Putamen (tissue), 1 donor: ENCODE measurements at places on chromosomes 12 and 14.

DNA sequence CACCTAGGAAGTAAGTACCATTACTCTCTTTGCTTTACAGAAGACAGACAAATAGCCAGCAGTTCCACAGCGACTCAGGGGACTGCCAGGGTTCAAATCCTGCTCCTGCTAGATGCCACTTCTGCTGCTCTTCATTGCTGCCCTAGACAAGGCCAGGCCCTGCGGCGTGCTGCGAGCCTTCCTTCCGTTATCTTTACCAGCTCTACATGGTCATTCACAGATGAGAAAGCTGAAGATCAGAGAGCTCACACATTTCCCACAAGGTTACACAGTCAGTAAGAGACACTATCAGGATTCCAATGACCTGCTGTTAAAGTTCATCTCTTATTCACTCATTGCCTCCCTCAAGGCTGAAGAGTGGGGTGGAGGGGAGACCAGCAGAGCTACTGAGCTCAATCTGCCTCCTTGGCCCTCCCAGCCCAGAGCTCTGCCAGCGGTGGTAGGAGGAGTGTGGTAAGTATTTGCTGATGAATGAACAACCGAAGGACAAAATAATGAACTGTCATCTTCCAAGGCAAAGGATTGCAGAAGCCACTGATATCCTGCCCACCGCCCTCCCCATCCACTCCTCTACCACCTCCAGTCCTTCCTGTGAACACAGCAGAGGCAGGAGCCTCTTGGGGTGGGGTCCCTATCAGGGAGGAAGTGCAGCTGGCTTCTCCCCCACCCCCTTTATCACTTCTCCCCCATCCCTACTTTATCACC lies 14.6 kb upstream of the HDAC7 start:
- no peak for DNase-seq

DNA sequence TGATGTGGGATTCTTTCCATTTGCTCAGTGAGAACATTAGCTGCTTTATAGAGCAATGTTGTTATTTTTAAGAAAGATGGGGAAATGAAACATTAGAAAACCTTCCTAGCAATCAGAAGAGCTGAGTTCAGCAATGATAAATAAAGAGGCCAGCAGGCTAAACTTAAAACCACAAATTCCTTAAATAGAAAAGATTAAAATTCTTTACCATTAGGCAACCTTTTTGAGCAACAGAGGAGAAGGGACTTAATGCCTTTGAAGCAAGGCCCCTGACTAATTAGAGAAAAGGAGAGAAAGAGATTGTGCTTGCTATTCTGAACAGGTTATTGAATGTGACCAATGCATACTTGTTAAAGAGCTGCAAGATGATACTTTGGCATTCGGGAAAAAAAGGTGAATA lies 160.8 kb upstream of the LMO3 start:
- no peak for DNase-seq

- DNase-seq, result no peak
Measured at GRCh38 chr14:104647467-104648043, 41.9 kb upstream of the INF2 start.

- no peak for DNase-seq
Measured at GRCh38 chr12:109464642-109465351, 12.3 kb downstream of the KCTD10 start.

DNA sequence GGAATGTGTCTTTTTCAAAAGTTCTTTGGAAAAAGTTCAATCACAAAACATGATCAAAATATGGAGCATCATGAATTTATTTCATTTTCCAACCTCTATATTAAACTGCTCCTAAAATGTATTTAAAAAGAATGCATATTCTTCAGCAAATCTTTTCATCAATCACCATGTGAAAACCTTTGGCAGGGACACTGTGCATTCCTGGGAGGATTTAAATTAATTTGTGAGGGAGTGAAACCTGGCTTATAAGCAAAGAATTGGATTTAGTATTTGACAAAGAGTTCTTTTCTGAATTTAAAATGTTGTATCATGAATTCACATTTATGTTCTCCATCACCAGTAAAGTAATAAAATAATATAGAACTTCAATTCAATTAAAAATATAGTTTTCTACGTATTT lies 38.2 kb downstream of the PAWR start:
- no peak for DNase-seq

DNA sequence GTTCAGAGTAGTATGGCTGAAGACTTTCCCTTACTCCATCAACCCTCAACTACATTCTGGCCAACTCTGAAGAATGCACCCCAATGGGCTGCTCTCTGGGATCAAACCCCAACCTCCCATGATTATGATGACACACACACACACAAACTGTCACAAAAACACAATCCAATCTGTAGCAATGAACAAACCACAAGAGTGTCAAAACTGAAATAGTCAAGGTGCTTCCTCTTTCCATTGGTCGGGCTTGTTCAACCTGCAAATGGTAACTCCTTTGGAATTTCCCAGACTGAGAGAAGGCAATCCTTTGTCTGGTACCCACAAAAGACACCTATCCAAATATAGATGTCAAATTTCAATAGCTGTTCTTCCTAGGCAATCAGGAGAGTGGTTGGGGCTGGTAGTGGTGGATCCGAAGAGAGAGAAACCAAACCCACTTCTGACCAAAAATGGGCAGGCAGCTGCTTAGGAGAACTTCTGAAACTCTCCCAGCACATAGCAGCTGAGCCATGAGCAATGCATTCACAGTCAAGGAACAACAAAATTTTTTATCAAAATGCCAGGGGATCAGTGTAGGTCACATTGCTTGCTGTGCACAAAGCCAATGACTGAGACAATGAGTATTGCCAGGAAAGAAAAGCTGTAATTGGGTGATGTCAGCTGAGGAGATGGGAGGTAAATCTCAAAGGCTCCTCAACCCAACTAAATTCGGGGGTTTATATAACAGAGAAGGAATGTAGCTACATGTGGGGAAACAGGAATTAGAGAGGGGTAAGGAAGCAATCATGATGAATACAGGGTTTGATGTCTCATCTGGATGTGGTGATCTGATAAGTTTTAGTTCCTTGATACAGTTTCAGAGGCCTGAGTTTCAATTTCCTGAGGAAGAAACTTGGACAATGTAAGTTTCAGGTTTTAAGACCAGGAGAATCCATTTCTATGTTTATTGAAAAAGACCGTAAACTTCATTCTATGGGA lies 191.4 kb downstream of the KITLG start:
- no peak for DNase-seq

DNA sequence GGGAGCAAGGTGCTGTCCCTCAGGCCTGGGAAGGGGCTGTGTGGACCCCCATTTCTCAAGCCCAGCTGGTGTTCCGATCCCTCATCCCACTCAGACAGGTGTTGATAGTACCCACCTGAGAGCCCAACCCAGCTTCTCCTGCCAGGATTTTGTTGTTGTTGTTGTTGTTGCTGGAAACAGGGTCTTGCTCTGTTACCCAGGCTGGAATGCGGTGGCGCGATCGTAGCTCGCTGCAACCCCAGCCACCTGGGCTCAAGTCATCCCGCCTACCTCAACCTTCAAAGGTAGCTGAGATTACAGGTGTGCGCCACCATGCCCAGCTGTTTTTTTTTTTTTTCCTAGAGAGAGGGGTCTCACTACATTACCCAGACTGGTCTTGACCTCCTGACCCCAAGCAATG lies 209.9 kb downstream of the PHETA1 start:
- DNase-seq, result no peak

DNA sequence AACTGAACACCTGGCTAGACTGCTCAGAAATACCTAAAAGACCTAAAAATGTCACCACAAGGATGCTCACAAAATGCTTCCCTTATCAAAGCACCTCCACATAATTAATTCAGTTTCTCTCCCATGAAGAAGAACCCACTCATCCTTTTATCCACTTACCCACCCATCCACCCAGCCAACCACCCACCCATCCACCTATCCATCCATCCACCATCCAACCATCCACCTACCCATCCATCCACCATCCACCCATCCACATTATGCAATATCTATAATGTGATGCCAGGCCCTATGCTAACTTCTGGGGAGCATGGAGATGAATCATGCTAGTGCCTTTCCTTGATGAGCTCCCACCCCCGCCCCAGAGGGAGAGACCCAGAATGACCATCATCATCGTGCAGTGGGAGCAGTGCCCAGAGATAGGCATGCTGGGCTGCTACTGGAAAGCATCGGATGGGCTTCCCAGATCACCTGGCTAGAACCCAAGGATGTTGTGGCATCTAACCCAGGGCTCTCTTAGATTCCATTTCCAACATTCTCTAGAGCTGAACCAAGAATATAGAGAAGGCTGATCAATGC lies 166.6 kb downstream of the TTC7B start:
- no peak for DNase-seq

GRCh38 chr12:85626001-85626783 lies 210.0 kb downstream of the RASSF9 start:
- no peak for DNase-seq

GRCh38 chr12:30580344-30580743 lies 115.3 kb downstream of the IPO8 start:
- no peak for DNase-seq

DNA sequence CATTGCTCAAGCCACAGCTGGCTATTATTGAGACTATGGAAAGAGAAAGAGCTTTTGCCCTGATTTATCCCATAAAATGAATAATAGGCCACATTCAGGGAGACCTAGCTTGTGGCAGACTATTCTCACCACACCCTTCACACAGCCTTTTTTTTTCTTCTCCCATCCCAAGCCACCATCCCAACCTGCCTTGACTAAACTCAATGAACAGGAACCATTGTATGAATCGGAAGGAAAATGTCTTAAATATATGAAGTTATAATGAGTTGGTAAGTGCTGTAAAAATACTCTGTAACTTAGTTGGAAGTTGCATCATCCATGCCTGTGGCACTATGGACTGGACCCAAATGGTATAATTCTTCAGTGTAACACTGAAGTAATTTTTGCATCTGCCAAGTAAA lies 338.4 kb downstream of the RAD51B start:
- no peak for DNase-seq

- DNase-seq, result no peak
Measured at GRCh38 chr14:68978172-68978911, 760 bp downstream of the ACTN1 start.

DNA sequence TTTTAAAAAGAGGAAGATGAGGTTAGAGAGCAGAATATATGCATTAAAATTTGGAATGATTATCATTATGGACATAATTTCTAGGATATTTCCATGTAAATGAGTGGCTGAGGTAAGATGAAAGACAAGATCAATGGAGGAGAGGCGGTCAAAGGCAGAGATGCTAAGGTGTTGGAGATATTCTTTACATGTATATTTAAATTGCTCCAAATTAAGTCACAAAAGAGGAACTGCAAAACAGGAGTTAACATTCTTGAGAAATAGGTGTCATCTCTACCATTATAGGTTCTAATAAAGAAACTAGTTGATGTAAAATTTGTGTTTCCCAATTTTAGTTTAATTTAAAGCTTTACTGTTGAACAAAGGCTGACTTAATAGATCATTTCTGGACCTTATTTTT lies 268.5 kb upstream of the PPFIA2 start:
- DNase-seq, result no peak

- no peak for DNase-seq
Measured at GRCh38 chr12:47361389-47362021, 281.7 kb upstream of the AMIGO2 start.

DNA sequence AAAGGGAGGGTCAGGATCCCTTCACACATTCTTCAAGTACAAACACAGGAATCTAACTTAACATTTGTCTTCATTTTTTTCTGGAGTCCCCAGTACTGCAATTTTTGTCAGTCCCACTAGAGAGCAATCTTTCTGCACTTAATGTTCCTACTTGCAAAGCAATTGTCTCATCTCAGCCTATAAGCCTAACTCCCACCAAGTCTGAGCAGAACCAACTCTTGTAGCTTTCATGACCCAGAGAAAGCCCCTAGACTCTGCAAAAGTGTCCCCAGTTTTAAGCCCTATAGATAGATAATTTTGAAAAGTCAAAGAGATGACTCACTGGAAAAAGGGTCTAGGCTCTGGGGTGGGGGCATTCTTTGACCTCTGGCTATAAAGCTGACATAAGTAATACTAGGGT lies 1.8 kb upstream of the ZBTB39 start:
- DNase-seq, result peak; percentile 56

GRCh38 chr12:68611094-68611805 lies 551 bp downstream of the RAP1B start:
- peak; percentile 66 for DNase-seq

DNA sequence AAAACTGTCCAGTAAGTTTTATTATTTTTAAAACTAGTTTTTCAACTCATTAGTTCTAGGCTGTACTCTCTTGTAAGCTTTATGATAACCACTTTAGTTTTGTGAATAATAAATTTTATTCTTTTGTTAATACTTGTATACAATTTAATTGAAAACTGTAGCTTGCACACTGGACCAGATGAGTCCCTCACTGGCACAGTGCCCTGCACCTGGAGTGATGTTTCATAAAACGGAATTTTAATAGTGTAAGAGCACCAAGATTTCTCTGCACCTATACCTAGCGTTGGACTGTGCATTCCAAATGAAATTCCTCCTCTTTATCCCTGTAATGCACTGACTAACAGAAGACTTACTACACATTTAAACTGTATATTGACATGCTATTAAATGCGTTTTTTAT lies 80.8 kb downstream of the PRIMA1 start:
- DNase-seq, result no peak

DNA sequence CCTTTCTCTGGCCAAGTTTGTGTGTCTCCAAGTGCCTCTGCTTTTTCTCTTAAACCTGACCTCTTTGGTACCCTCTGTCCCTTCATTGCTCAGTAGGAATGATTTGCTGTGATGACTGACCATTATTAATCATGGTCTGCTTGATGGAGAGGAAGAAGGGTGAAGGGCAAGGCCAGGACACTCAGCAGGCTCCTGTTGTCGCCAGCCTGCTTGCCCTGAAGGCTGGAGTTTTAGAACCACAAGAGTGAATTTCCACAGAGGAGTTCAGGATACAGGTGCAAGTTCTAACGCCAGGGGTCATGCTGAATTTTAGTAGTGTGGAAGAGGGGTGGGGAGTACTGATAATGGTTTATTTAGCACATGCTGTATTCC lies 2.8 kb upstream of the ITGA5 start:
- DNase-seq, result no peak

DNA sequence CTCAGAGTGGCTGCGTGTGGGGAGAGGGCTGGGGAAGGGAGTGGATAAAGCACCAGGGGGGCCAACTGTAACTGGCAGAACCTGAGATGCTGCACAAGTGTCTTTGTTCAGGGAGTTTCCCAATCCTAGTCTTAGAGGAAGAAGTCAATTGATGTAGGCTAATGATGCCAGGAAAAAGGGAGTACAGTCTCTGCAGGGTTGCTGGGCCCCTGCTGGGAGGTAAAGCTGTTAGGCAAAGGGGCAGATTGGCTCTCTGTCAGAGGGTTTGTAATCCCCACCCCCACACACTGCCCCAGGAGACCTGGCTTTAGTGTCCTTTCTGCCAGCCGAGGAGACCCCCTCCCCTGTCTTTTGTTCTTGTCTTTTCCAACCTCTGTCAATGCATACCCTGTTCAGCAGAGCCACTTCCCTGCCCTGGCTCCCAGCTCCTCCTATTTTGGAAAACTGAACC lies 178.4 kb downstream of the KCNA5 start:
- DNase-seq, result no peak

- no peak for DNase-seq
Measured at GRCh38 chr12:52522346-52523011, 2.3 kb upstream of the KRT5 start.
